Osteoblast (primary cell): ENCODE measurements at places on chromosomes 4 and X. TPM values are rescaled to one million over a fixed set of nuclear protein-coding genes. Genes with fewer than 3 reads are reported as not detected.

DNA sequence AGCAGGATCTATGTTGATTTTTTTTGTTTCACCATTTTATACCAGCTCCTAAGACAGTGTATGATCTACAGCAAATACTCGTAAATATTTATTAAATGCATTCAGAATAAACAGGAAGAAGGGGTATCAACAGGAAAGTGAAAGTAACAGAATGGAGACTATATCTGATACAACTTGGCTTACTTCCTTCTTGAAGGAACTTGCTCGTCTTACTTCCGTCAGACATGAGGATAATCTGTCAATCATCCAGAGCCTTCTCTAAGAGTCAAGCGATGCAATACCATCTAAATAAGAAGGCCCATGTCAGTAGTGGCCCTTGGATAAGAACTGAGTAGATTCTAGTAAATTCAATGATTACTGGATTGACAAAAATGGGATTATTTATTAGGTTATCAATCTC is 84.2 kb downstream of the CAMK2D start:
- no peak for DNase-seq

- peak; percentile 56 for DNase-seq
These were observed 125.1 kb upstream of the FRMPD4 start for GRCh38 chrX:12013211-12013618.

- no peak for DNase-seq
These were observed 325.2 kb upstream of the AADAT start for GRCh38 chr4:170414961-170415360.

- DNase-seq = no peak
These were observed 285.6 kb downstream of the ARHGAP24 start for GRCh38 chr4:85760511-85760910.

Gene AFM
- total RNA-seq = not detected in 2 replicates

DNA sequence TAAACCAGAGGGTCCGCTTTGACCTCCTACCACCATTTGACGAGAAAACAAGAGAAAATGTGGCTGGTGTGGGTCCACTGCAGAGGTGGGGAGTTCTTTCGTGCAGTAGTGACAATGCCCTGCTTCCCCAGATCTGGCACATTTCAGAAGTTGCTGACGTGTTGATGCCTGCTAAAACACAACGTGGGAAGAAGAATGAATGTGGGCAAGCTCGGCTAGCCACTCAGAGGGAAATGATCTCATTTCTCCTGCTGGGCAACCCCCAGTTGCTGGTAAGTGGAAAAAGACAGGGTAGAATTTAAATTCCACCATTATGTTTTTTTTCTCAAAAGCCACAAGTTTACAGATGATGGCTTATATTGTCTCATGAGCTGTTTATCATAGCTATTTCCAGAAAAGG is 77.9 kb downstream of the LUZP4 start:
- DNase-seq = peak; percentile 18

- DNase-seq = no peak
These were observed 77.6 kb downstream of the ARHGAP6 start for GRCh38 chrX:11588097-11588496.

GRCh38 chr4:43999669-44000068 is 448.9 kb downstream of the KCTD8 start:
- no peak for DNase-seq

DNA sequence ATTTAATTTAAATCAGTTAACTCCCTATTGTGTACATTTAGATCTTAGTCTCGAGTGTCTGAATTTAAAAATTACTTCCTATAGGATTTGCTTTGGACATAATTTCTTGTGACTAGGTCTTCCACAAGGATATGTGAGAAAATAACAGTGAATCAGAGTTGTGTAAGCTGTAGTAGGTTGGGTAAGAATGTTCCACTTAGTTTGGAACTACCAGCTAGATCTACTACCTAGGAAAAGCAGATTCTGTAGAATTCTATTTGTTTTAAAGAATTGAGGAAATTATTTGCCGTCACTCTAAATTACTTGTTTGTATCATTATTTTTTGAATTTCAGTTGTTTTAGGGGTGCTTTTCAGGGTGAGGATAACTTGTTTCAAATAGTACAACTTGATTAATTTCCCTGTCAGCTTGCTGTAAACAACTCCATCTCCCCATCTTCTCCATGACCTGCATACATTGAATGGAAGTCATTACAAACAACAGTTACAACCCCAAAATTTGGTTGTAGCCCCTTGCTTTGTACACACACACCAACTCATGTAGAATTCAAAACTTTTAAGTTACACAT is 1.3 kb downstream of the MTHFD2L start:
- DNase-seq = peak; percentile 78

DNA sequence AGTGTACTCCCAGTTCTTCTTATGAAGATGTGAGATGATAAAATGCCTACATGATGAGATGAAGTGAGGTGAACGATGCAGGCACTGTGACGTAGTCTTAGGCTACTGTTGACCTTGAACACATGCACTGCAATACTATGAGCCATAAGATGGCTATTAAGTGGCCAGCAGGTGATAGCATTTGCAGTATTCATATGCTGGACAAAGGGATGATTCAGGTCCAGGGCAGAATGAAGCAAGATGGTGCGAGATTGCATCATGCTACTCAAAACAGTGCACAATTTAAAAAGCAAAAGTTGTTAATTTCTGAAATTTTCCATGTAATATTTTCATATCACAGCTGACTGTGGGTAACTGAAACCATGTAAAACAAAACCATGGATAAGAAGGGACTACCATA is 781.4 kb downstream of the PCDH18 start:
- no peak for DNase-seq

DNA sequence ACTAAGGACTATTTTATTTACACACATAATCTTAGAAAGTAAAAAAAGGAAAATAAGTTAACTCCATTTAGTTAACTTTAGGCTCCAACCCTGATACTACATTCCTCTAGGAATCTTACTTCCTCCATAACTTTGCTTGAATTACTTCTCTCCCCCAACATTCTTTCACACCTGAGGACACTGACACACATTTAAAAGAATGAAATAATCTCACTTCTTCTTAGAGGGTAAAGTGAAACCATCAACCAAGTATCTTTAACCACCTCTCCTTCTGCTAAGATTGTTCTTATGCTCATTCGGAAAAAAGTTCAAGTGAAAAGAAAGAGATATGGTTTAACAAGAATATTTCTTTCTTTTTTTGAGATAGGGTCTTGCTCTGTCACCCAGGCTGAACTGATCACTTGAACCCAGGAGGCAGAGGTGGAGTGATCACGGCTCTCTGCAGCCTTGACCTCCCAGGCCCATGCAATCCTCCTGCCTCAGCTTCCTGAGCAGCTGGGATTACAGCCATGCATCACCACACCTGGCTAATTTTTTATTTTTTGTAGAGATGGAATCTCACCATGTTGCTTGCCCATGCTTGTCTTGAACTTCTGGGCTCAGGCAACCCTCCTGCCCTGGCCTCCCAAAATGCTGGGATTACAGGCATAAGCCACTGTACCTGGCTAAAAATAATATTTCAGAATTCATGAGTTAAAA is 28.5 kb downstream of the SLC25A4 start:
- DNase-seq = no peak

GRCh38 chr4:48827622-48828021 is 3.3 kb upstream of the OCIAD1 start:
- no peak for DNase-seq

DNA sequence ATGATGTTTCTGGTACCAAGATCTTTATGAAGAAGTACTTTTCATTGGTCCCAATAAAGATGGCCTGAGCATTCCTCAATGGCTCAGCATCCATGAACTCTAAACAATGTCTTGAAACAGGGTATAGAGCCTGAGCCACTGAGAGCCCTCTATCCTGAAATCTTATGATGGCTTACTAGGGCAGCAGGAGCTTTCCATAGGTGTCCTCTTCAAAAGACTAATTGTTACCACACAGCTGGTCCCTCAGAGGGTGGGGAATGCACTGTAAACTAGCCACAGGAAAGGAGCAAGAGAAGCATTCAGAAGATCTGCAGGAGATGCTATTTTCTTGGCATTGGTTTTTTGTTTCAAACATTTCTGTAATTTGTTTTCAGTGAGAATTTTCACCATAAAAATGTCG is 5.6 kb upstream of the BANK1 start:
- no peak for DNase-seq

Gene HSFX1
- 0.36 and 0.59 TPM in 2 replicates for total RNA-seq

- DNase-seq = no peak
These were observed 72.2 kb upstream of the RBPJ start for GRCh38 chr4:26248647-26249046.

DNA sequence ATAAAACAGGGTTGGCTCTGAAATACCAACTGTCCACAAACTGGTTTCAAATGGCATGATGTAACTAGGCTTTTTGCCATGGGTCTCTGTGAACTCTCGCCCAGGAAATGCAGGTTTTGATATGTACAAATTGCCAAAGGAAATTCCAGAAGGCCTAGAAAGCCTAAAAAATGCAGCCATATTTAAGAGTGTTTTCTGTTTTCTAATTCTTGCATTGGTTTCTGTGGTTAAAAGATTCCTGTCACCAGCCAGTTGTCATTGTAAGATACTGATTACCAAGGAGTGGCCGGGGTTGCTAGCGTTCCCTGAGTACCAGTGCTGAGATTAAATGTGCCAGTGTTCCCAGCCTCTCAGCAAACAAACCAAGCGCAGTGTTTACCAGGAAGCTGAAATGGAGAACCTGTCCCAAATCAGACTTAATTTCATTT is 53.9 kb upstream of the SORBS2 start:
- no peak for DNase-seq

DNA sequence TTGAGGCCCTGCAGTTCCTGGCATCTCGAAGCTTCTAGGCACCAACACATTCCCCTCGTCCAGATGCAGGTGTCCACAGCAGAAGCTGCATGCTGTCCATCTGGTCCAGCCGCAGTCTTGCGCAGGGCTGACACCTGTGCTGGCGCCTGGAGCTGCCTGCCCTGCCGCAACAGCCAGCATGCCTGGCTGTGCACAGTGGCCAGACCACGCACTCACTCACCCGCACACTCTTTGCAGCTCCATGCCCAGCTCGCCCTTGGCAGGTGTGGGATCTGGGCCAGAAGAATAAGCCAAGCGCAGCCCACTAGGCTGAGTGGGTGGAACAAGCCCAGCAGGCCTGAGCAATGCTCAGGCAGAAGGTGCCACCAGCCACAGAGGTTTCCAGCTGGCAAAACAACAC is 125.6 kb downstream of the PARM1 start:
- no peak for DNase-seq

Gene GRIA2
- under 0.01 TPM in 1 of 2 replicates, not detected in the other for total RNA-seq

DNA sequence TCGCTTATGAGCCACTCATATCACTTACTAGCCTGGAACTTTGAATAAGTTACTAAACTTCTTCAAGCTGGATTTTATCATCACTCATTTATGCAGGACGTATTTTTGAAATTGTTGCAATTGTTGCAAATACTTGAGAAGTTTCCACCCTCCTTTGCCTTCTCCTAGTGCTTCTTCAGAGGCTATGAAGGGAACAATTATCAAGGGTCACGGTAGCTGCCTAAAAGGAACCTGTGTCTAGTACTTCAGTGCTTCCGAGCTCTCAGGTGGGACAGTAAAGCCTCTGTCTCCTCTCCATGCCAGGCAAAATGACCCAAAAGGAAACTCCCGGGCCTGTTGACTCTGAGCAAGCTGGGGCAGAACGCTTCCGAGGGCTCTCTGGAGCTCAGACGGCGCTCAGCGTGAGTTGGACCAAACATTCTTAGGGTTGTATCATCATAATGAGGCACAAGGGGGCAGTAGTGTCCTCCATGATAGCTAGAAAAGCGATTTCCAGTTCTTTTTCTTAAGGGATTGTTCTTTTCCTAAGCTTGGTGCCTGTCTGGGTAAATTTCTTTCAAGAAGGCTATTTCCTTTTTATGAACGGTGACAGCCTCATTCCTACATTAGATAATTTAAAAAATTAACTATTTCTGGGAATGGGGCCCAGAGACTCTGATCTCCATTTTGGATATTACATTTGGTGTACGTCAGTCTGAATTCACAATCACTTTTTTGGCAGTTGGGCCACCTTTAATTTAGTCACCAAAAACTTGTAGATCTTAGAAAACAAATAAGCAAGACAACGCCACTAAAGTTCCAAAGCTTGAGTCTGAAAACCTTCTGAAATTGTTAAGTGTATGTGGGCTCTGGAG is 73.1 kb downstream of the PACRGL start:
- no peak for DNase-seq

DNA sequence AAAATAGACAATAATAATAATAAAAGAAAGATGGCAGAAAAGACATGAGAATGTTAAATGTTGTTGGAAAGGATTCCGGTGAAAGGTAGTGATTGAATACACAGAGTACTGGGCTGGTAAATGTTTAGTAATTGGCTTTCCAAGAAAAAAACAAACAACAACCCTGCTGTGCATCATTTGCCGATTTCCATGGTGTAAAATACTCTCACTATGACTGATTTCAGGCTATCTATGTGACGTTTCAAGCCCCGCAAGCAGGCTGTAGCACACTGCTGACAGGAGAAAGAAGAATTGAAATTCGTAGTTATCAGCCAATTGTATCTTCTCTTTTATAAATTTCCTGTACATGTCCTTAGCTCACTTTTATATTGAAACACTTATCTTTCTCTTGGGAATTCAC is 13.6 kb upstream of the SEPTIN6 start:
- no peak for DNase-seq

Gene DGAT2L6
- not detected in 2 replicates for total RNA-seq

- DNase-seq = no peak
These were observed at the start of gene GASK1B for GRCh38 chr4:158172261-158173258. Gene GASK1B, minus strand, starts transcription at chr4:158173025. Its CDS starts 1,650 bp downstream, at chr4:158171375.

Gene GPR119
- total RNA-seq = not detected in 2 replicates

- DNase-seq = no peak
These were observed 45.0 kb upstream of the CPLX1 start for GRCh38 chr4:870951-871350.

Gene PAGE4
- not detected in 2 replicates for total RNA-seq

GRCh38 chrX:72029483-72030411 is 102.0 kb downstream of the RTL5 start:
- no peak for DNase-seq

- DNase-seq = no peak
These were observed 111.6 kb downstream of the AFF2 start for GRCh38 chrX:148611993-148612392.

DNA sequence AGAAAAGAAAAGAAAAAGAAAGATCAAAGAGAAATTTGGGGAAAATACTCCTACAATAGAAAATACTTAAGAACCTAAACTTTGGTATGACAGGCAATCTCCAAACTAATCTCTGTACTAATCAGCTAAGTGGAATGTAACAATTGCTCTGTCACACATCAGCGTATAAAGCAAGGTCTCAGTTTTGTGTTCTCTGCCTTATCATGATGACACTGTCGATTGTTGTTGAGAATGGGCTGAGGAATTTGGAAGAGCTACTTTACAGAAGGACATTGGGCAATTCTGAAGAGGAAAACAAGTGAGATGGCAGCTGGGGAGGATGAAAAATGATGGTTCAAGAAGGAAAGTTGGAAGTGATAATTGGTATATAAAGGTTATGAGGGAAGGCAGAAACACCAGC is 486.0 kb upstream of the HTR2C start:
- no peak for DNase-seq

DNA sequence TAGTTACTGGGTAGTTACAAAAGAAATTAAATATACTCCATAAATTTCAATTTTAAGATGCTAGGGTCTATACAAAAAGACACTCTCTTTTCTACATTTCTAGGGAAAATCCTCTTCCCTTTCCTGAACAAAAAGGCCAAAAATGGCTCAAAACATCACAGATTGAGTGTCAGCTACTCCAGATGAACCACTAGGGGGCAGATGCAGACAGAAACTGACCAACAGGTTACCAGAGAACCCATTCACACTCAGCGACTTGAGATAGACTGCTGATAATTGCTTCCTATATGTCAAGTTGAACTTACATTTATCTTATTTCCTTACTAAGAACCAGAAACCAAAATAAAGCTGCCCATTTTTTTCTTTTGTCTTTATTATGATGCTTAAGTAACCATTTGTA is 83.4 kb upstream of the MID1IP1 start:
- DNase-seq = no peak

- DNase-seq = no peak
These were observed 124.4 kb downstream of the CPE start for GRCh38 chr4:165502916-165503907.

Gene MAP7D2
- total RNA-seq = under 0.01 and 0.36 TPM in 2 replicates
